ENCODE measurements at places on chromosomes 7 and 10.

DNA sequence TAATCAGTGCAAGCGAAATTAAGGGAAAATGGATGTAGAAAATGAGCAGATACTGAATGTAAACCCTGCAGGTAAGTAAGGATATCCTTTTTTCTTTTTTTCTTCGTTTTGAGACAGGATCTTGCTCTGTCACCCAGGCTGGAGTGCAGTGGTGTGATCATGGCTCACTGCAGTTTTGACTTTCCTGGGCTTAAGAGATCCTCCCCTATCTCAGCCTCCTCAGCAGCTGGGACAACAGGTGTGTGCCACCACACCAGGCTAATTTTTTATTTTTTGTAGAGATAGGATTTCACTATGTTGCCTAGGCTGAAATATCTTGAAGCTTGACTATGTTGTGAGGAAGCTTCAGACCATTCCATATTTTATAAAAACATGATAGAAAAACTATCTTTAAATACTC lies 4.3 kb downstream of the PDCD4 start:
- no peak for DNase-seq

GRCh38 chr7:159215076-159215475 lies 70.4 kb upstream of the VIPR2 start:
- DNase-seq = no peak

GRCh38 chr10:119872610-119872859 lies at the start of gene MCMBP:
TSS of gene MCMBP (minus strand) at chr10:119872843. CDS start at chr10:119872584, 259 bp downstream.
- DNase-seq = no peak

DNA sequence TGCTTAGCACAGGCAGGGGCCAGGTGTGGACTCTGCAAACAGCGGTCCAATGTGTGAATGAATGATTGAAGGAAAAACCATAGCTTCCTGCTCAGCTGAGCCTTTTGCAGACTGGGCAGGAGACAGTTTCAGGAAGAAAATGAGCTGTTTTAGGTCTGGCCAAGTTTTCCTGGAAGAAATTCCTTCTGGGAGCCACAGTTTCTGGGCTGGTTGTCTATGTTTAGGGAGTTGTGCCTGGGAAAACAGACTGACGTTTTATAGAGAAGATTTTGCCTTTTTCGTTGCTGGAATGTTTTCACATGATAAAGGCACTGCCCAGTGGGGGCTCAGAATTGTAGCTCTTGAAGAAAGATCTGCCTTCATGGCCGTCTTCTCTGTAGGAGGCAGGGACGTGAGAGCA lies 255.1 kb downstream of the CCSER2 start:
- no peak for DNase-seq

DNA sequence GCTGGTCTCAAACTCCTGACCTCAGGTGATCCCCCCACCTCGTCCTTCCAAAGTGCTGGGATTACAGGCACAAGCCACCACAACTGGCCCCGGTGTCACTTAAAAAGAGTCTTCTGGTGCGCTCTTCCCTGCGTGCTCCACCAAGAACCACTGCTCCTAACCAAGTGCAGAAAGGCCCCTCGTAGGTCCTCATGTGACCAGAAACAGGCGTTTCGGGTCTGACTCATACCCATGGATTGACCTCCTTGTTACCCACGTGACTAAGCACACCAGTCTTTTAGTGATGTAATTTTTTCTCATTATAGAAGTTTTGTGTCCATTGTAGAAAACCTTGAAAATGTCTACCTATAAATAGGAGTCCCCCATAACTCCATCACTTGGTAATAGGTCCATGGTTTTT lies 13.9 kb downstream of the FKBP6 start:
- no peak for DNase-seq

DNA sequence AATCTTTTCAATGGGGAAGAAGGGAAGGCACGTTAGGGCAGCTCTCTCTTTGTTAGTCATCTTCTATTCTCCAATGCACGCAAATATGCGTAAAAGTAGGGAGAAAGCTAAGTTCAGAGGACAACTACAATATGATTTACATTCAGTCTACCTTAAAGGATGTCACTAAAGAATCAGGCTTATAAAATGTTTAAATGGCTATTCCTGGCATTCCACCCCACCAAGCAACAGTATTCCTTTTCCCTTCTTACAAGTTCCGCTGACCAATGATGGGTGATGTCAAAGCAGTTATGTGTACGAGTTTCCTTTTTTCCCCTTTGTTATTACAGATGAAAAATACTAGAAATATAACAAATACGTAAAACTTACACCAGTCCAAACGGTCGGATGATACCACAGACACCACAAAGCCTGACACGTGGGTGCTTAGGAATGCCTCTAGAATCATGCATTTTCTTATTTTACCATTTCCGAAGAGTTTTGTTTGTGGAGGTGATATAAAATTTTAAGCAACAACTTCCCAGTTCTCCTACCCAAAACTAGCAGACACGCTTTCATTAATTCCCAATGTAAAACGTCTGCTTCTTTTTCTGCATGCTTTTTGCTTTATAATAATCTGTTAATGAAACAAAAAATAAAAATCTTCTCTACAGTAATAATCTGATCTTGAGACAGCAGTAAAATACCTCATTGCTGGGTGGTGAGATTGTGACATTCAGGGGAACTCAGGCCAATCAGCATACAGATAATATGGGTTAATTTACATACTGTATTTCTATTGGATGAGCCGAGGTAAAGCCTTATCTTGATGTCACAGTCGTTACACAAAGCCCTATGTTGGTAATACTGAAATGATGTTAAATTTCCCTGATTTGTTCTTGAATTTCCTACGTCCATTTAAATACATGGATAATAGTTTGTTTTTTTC lies 708 bp upstream of the GPR85 start:
- DNase-seq = no peak

DNA sequence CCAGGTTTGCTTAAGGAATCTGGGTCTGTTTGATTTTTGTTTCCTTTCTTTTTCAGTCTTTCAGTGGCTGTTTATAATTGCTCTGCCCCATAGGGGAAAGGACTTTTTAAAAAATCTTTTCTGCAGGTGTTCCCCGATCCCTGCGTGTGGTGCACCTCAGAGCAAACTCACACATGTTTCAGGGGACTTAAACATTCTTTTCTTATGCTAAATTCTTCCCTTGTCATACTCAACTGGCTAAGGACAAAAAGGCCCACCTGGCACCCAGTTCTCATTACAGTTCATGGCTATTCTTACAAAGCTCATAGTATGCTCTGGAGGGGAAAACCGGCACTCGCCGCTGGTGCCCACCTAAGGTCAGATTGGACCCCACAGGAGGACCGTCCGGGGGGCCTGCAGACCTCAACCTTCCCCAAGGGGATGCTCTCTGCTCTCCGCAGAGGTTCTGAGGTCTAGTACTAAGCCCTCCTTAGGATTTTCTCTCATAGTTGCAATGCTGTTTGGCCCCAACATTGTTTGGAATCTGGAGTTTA lies 220.3 kb downstream of the HGF start:
- DNase-seq = no peak

DNA sequence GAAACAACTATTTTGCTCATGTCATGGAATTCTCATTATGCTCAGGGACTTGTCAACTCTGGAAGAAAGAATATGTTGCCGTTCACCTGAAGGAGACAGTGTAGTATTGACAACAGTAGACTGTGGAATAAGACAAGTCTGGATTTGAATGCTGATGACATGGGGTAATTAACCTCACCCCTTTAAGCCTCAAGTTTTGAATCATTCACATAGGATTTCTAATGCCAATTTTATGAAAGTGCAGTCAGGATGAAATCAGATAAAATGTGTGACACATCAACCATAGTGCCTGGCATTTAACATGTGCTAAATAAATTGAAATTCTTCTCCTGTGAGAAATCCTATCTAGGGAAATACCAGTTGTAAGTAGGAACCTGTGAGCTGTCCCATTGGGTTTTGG lies 305.8 kb downstream of the KIF20B start:
- no peak for DNase-seq

DNA sequence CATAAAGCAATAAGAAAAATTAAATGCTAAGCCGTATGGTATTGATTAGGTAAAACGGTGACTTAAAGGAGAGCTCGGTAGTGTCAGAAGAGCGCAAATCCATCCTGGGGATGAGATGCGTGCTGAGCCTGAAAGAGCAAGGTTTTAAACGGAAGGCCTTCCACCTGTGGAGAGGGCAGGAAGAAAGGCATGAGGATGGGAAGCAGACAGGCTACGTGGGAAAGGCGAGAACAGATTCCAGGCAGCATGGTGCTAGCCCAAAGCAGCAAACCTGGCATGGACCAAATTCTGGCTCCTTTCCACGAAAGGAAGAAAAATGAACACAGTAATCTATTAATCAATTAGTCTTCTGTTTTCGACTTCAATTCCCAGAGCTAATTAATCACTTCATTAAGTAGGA lies 103.5 kb downstream of the HIPK2 start:
- no peak for DNase-seq

GRCh38 chr7:123355576-123356190 lies 155.9 kb upstream of the SLC13A1 start:
- no peak for DNase-seq

DNA sequence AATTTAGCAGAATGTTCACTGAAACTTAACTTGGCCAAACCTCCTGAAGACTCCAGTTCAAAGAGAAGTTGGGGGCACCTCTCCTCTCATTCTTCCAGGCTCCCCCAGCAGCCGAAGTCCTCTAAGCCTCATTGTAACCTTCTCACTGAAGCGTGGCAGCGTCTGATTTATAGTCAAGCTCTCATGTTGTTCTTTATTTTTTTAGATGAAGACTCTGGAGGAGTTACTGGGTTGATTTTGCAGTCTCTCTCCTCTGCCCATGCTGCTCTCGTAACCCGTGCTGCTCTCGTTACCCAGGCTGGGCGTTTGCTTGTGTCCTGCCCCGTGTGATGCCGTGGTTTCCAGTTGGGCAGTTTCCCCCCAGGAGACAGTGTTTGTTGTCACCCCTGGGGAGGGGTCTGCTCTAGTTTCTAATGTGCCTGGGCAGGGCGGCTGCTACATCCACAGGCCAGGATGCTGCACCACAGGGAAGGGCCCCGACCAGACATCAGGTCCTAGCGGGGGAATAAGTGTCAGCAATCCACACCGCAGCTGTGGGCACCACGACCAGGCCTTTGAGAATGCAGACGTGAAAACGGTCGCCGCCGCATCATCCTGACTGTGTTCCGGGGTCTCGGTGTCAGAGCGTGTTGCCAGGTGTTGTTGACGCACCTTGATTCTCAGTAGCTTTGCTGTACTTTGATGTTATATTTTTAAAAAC lies 65.2 kb downstream of the WDR37 start:
- no peak for DNase-seq

- no peak for DNase-seq
Measured at GRCh38 chr10:7561985-7562384, 104.8 kb downstream of the ITIH5 start.

DNA sequence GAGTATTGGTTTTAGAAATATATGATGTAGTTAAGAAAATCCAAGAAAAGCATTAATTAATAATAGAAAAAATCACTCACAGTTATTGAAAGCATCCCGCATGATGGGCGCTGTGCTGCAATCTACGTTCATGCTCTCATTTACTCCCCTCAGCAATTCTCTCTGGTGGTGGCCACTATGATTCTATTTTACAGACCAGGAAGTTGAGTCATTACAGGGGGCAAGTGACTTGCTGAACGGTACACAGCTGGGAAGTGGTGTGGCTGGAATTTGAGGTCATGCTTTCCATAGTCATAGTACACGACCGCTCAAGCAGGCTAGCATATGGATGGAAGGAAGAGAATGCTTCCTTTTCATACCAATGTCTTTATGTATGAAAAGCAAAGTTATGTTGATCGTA lies 117.4 kb downstream of the TES start:
- DNase-seq = no peak

DNA sequence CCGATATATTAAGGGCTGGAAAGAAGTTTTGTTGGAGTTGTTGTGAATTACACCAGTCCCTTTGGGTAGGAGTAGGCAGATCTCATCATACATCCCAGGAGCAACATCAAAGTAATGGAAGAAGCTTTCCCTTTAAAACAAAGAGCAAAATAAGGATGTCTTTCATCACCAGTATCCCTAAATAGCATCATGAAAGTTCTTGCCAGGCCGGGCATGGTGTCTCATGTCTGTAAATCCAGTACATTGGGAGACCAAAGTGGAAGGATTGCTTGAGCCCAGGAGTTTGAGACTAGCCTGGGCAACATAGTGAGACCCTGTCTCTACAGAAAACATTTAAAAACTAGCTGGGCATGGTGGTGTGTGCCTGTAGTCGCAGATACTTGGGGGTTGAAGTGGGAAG lies 38.7 kb downstream of the LRRC20 start:
- DNase-seq = no peak

Data from activated CD4-positive, CD25-positive, alpha-beta regulatory T cell (primary cell).